GM12892 (cell line): ENCODE measurements at places on chromosomes 12 and 14.
A peak's percentile ranks its signal among the peaks of the same experiment; 100 is the strongest.

DNA sequence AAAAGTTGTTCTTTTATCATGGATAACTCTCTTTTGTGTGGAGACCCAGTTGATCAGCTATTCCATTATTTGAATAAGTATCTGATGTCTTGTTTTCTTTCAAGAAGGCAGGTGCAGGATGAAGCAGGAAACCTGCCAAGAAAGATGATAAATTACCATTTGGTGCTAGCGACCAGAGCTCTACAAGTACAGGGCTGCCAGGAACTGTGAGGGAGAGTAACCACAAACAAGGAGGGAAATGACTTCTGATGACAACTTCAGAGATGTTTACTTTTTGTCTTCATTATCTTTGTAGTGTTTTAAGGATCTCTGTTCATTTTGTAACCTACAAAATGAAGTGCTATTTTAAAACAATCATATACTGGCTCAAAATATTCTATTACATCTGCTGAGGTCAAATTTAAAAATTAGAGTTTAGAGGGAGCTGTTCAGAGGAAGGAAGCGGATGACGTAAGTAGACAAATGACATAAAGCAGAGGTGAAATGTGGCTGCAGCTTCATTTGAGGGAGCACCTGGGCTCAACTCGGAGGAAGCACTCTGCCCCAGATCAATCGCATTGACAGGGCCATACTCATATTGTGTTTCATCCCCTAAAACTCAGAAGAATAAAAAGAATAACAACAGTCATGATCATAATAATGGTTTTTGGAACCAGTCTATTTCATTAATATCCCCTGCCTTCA, 226.8 kb downstream of the C12orf42 start:
- DNase-seq = no peak

GRCh38 chr14:20412411-20412810, 890 bp downstream of the TEP1 start:
- no peak for DNase-seq

- DNase-seq = no peak
These were observed 50.7 kb upstream of the TMEM260 start for GRCh38 chr14:56528927-56529326.

DNA sequence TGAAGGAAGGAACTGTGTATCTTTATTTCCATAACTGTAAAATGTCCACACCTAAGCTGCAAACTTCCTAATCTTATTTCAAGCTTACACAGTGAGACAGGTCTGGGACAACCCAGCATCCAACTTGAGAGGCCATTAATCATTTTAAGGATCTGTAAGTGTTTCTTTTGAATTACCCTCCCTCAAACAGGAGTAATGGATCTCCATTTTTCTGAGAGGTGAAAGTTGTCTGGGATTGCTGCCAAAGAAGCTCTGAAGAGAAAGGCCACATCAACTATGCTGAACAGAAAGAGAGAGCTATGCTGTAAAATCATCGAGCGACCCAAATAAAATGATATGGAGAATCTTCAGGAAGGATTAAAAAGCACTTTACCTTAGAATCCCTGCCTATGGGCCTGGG, 131.7 kb upstream of the CPNE8 start:
- DNase-seq = no peak

GRCh38 chr12:3772380-3772779, 19.5 kb upstream of the CRACR2A start:
- no peak for DNase-seq

DNA sequence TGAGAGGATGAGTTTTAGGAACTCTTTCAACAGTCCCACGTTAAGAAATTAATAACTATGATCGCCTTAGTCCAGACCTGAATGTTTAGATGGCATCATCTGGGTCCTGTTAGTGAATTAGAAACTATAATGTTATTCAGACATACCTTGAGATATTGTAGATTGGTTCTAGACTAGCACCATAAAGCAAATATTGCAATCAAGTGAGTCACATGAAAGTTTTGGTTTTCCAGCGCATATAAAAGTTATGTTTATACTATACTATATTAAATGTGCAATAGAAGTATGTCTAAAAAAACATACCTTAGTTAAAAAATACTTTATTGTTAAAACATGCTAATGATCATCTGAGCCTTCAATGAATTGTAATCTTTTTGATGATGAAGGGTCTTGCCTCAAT, 106.6 kb upstream of the ATP2B1 start:
- no peak for DNase-seq

GRCh38 chr14:53620317-53620716, 336.3 kb downstream of the BMP4 start:
- no peak for DNase-seq

- DNase-seq = no peak
These were observed 4.4 kb upstream of the NR4A1 start for GRCh38 chr12:52046859-52047258.

- DNase-seq = no peak
These were observed 129.3 kb upstream of the SSTR1 start for GRCh38 chr14:38078393-38078792.

DNA sequence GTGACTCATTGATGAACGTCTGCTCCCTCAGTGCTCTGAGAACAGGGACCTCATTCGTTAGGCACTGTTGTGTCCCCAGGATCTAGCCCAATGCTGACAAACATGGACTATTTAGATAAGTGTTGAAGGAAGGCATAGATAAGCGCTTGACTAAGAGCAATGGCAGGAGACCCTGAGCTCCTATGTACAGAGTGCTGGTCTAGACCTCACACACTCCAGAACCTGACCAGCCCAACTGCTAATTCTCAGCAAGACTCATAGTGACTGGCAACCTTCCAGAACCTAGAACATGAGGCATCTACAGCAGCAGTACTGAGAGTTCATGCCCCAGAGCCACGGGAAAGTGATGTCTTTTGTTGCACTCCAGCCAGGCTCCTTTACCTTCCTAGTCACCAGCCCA, 69.2 kb downstream of the CRACR2A start:
- no peak for DNase-seq

DNA sequence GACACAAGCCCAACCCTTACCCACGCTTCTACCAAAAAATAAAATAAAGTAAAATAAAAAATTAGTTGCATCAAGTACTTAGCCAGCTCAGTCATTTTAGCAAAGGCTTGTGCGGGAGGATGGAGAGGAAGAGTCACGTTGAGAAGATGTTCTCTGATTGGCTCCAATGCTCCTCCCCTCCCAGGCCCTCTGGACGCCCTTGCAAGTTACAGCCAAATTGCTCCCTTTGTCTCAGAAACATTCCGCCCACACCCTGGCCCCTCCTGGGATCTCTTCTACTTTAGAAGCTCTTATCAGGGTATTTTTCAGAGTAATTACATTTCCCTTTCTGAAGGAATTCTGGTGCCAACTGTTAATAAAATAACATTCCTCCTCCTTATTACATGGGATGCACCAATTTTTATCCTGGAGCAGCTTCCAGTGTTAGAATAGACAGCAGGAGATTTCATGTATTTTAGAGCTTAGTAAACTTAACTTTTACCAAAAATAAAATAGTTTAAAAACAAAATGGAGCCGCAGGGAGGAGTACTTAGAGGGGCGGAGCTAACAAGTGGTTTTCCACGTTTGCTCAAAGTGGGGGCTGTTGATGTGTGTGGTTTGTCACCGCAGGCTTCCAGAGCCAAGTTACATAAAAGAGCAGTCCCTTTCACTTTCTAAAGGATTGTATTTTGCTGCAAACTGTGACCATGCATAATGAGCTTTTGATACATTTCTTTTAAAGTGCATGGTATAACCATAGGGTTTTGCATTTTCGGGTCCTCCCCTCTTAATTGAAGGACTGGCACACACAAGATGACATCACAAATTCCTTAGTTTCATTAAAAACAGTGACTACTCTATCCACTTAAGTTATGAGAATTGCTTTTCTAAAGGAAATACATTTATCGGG, 71.7 kb upstream of the RAP1B start:
- no peak for DNase-seq

- no peak for DNase-seq
These were observed 34.7 kb upstream of the ADAMTS20 start for GRCh38 chr12:43586646-43587245.

GRCh38 chr12:51368640-51369517, 22.3 kb downstream of the GALNT6 start:
- DNase-seq = peak; percentile 97

- DNase-seq = no peak
These were observed 17.6 kb downstream of the MON2 start for GRCh38 chr12:62484233-62484632.

GRCh38 chr12:29816874-29817725, 33.4 kb upstream of the TMTC1 start:
- no peak for DNase-seq

- no peak for DNase-seq
These were observed 146.5 kb downstream of the KIF26A start for GRCh38 chr14:104284636-104285507.

GRCh38 chr14:88481794-88482193, 73.0 kb downstream of the PTPN21 start:
- DNase-seq = no peak

DNA sequence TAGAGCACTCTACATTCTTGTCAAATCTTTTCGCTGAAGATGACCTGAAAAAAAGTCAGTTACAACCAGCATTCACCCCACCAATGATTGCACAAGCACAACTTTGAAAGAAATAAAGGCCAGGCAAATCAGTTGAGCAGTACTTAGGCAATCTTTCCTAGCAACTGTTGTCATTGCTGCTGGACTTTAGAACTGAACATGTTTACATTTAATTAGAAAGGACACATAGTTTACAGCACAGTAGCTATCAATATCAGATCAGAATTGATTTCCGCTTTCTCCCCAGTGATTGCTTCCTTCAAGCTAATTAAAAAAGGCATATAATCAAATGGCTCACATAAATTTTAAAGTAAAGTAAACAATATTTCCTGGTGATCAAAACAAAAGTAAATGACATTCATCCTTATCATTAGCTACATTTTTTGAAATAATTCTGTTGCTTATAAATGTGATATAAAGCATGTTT, 128.4 kb downstream of the FOXA1 start:
- no peak for DNase-seq

- DNase-seq = no peak
These were observed 1288.4 kb downstream of the AACS start for GRCh38 chr12:126353604-126354003.

- no peak for DNase-seq
These were observed 55.6 kb downstream of the LGMN start for GRCh38 chr14:92692822-92693226.

DNA sequence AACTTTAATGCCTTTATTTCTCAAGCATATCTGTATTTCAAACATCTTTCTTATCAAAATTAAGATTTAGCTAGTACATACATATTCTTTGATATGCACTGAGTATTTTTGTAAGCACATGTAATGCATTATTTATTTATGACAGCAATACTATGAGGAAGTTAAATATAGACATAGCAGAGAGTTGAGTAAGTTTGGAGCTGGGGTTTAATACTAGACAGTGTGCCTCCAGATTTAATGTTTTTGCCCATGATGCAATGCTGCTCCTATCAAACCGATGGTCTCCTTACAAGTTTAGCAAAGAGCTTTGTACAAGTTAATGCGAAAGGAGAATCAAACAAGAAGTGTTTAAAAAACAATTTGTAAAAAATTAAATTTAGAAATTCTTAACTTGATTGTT, 826.6 kb upstream of the MGAT4C start:
- DNase-seq = no peak

- DNase-seq = no peak
These were observed 14.7 kb downstream of the RHOF start for GRCh38 chr12:121778567-121779421.

- no peak for DNase-seq
These were observed 260.8 kb downstream of the SYT1 start for GRCh38 chr12:79125358-79125757.

- DNase-seq = no peak
These were observed 471.4 kb downstream of the ETNK1 start for GRCh38 chr12:23096321-23096720.

GRCh38 chr12:72074065-72074464, 135.4 kb downstream of the TPH2 start:
- DNase-seq = no peak

GRCh38 chr14:74457565-74457895, 31.5 kb upstream of the SYNDIG1L start:
- no peak for DNase-seq

DNA sequence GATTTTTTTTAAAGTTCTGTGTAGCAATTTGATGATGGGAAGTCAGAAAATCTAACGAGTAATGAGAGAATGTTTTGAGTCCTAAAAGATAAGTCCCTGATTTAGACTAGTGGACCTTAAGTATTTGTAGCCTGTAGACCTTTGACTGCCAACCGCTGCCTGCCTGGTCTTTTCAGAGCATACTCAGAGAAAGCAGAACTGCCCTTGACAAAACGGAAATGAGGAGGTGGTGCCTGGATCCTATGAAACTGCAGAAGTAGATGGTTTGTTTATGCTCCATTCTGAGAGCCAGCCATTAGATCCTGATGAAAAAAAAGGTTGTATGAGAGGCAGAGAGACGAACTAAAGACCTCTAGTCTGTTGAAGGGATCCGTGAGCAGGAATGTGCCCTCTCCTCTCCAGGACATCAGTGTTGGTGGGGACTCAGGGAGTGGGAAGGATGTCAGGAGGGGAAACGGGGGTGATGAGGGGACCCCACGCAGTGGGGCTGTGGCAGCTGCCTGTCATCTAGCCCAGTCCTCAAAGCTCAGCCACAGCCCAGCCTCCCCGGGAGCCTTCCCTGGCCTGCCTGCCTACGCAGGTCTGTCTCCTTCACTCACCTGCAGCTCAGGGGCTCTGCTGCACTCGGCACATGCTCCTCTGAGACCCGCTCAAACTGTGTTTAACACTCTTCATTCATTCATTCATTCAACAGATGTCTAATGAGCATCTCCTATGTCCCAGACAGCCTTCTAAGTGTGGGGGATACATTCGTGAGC, 447.5 kb downstream of the AACS start:
- no peak for DNase-seq

GRCh38 chr12:64752032-64752431, 7.2 kb downstream of the GNS start:
- no peak for DNase-seq

GRCh38 chr14:92932448-92933395, 9.8 kb downstream of the CHGA start:
- DNase-seq = no peak

DNA sequence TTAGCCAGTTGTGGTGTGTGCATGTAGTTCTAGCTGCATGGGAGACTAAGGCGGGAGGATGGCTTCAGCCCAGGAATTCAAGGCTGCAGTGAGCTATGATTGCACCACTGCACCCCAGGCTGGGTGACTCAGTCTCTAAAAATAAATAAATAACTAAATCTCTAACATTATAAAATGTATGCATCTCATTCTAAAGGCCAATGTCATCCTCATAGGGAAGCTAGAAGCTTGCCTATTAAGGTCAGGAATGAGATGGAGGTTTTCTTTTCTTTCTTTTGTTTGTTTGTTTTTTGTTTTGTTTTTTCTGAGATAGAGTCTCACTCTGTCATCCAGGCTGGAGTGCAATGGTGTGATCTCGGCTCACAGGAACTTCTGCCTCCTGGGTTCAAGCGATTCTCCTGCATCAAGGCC, 48.8 kb upstream of the PAPLN start:
- no peak for DNase-seq

GRCh38 chr12:39526974-39527373, 84.1 kb upstream of the KIF21A start:
- no peak for DNase-seq

GRCh38 chr12:116201908-116202307, 75.6 kb downstream of the MED13L start:
- no peak for DNase-seq

- peak; percentile 30 for DNase-seq
These were observed 556 bp downstream of the TIMM9 start for GRCh38 chr14:58426670-58427280.

- no peak for DNase-seq
These were observed 1.2 kb downstream of the PPTC7 start for GRCh38 chr12:110581931-110582275.

- no peak for DNase-seq
These were observed 43.1 kb downstream of the LLPH start for GRCh38 chr12:66087365-66087943.
